ENCODE measurements at places on chromosomes 16 and 17.

GRCh38 chr17:42282478-42283080, 5.7 kb upstream of the STAT5A start:
- DNase-seq: no peak

DNA sequence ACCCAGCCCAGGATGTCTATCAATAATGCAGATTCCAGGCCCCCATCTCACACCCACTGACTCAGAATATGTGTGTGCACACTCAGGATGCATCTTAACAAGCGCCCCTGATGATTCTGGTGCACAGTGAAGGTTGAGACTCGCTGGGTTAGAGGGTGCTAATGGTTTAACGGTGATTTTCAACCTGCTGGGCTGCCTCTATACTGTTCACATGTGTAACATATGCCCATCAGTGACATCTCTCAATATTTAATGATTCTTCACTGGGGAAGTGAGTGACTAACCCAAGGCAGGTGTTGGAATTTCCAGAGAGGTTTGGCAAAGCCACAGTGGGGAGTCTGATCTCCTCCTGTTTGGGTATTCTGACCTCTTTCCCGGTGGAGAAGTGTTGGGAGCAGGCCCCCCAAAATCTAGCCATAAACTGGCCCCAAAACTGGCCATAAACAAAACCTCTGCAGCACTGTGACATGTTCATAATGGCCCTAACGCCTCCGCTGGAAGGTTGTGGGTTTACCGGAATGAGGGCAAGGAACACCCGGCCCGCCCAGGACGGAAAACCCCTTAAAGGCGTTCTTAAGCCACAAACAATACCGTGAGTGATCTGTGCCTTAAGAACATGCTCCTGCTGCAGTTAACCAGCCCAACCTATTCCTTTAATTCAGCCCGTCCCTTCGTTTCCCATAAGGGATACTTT, 4.1 kb upstream of the DOC2B start:
- no peak for DNase-seq

GRCh38 chr17:78000341-78000740, 41.8 kb downstream of the TNRC6C start:
- DNase-seq: no peak

DNA sequence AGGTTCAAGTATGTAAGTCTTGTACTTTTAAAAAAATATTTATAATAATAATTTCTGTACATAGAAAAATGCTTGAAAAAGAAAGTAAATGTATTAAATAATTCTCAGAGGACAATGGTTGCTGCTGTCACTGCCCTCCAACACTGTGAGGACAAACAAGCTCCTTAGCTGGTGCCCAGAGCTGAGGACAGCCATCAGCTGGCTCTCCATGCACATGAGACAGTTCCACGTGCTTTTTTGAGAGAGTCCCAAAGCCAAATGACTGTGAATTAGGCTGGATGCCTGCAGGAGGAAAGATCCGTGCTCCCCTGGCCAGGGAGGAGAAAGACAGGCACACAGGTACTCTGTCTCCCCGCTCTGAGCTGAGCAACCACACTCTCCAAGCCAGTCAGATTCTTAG, 115.5 kb upstream of the IRX5 start:
- DNase-seq: no peak

DNA sequence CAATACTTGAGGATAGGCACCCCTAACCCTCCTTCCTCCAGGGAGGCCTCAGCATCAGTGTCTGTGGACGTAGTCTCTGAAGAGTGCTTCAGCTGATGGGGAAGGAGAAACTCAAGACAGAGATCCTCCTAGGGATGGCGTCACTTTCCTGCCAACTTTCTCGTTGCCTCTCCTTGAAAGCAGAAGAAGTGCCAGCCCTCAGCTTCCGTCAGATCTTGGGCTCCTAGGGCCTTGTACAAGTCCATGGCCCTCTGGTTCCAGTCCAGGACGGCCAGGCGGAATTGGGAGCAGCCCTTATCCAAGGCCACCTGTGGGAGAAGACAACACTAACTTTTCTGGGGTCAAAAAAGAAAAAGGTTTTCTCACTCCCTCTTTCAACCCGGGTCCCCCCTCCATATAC, 1.3 kb downstream of the SAT2 start:
- DNase-seq: no peak

DNA sequence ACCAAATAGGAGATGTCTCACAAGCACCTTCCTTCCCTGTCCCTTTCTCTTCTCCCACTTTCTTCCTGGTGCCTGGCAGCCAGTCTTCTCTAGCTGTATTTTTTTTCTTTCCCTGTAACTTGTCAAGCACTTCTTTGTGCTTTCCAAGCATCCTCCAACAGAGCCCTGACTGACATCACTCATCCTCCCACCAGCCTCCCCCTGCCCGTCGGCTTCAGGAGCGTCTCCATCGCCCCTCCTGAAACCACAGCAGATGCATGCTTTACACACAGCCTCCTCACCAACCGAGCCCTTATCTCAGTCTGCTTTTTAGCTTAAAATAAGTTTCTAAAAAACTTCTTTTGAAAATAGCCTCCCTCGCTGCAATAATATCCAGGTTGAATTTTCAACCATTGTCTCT, 268.7 kb upstream of the CDH5 start:
- no peak for DNase-seq

DNA sequence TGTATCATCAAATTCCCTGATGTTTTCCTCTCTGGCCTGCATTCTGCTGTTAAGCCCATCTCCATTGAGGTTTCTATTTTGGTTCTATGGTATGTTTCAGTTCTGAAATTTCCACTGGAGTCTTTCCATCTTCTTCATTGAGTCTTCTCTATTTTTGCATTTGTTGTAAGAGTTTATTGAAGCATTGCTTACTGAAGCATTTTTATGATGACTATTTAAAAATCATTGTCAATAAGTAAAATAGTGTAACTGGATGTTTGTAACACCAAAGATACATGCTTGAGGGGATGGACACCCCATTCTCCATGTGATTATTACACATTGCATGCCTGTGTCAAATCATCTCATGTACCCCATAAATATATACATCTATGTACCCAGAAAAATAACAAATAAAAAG, 8.6 kb downstream of the KRT40 start:
- no peak for DNase-seq

DNA sequence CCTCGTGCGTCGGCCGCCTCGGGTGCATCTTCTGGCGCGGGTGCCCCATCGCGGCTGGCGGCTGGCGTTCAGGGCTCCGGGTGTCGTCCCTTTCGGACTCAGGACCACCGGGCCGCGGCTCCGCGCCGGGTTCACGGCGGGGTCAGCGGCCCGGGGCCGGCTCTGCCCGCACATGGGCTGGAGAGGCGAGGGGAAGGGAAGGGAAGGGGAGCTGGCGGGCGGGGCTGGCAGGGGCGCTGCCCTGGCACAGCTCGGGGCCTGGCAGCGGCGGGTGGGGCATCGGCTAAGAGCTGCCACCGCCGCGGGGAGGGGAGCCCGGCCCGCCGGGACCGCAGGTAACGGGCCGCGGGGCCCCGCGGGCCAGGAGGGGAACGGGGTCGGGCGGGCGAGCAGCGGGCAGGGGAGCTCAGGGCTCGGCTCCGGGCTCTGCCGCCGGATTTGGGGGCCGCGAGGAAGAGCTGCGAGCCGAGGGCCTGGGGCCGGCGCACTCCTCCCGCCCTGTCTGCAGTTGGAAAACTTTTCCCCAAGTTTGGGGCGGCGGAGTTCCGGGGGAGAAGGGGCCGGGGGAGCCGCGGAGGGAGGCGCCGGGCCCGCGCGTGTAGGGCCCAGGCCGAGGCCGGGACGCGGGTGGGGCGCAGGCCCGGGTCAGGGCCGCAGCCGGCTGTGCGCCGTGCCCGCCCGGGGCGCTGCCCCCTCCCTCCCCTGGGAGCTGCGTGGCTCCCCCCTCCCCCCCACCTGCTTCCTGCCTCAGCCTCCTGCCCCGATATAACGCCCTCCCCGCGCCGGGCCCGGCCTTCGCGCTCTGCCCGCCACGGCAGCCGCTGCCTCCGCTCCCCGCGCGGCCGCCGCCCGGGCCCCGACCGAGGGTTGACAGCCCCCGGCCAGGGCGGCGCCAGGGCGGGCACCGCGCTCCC, 646 bp downstream of the HIC1 start:
- DNase-seq: no peak

DNA sequence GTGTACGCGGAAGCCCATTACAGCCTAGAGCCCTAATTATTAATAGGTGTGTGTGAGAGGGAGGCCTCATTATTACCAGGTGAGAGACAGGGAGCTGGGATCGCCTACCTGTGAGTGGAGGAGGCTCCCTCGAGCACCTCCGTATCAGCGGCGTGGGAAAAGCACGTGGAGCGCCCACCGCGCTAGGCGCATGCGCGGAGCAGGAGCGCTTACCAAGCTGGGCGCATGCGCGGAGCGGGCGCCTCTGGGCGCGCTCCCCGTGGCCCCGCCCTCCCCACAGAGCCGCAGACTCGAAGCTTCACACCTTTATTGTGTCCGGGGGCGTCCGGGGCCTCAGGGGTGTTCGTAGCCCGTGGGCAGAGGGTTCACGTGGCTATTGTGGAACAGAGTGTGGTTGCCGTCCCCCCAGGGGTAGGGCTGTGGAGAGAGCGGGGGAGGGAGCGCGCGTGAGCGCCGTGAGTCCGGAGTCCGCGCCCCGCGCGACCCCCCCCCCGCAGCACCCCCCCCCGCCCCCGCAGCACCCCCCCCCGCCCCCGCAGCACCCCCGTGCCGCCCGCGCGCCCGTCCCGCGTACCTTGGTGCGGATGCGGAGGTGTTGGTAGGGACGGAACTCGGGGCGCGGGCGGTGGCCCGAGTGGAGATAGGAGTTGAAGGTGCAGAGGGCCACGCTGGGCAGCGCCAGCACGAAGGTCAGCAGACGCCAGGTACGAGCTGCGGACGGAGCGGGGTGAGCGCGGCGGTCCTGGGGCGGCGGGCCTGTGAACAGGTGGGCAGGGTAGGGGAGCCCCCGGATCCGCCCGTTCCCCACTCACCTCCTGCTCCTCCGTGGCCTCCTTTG, 500 bp downstream of the COX6A2 start:
- no peak for DNase-seq

DNA sequence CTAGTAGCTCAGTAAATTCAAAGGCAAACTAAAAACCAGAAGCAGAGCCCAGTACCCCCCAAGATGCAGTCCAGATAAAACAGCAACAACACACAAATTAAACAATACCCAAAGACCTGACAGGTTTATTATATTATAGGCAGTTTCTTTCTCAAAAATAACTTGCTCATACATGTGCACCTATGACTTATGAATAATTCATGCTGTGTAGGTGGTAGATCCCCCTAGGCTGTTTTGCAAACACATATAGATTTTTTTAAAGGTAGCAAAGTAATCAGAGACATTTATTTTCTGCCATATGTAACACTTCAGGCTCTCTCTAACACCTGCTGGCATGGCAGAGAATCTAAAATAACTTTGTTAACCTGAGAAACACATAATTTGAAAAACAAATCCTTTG, 27.2 kb downstream of the CACNG1 start:
- no peak for DNase-seq

- DNase-seq: no peak
Observed at GRCh38 chr17:40604327-40605080, 39.2 kb upstream of the CCR7 start.

DNA sequence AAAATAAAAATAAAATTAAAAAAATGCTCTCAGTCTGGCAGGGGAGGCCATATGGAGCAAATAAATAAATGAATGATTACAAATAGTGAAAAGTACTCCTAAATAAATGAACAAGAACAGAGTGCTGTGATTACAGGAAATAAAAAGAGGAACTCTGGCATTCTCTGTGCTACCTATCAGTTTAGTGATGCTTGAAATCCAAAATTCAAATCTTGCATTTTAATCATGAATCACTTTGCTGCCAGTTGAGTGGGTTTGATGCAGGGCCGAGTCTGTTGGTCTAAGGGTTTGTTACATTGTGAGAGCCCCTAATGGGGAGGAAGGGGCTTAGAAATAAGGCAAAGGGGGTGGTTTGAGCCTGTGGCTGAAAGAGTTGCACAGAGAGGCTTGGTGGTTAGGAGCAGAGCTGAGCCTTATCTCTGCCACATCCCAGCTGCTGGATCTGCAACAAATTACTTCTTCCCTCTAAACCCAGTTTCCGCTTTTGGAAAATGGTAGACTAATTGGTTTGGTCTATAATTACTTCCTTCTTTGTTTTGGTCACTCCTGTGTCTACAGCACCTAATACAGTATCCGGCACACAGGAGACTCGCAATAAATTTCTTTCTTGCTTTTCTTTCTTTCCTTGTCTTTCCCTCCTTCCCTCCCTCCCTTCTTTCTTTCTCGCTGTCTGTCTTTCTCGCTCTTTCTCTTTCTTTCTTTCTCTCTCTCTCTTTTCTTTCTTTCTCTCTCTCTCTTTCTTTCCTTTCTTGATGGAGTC, 6.3 kb upstream of the ABCC1 start:
- no peak for DNase-seq

DNA sequence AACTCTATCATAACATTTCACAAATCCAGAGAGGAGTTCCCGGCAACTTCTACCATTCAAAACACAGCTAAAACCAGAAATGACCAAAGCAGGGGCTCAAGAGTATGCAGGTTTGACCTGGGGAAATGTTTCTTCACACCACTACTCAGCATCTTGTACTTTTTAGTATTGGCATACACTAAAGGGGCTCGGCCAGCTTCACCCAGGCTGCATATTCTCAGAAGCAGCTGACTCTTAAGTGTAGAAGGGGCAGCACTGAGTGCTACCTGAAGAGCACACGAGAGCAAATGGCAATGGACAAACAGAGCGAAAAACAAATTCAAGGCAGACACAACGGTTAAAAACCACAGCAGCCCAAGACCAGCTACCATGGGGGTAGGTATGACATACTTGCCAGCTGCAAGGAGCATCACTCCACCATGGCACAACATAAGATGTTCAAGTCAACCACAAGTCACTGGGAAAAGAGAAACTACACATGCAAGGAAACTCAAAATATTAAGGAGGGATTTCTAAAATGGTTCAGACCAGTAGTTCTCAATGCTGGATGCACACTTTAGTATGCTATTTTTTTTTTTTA, 34.4 kb downstream of the N4BP1 start:
- DNase-seq: no peak

DNA sequence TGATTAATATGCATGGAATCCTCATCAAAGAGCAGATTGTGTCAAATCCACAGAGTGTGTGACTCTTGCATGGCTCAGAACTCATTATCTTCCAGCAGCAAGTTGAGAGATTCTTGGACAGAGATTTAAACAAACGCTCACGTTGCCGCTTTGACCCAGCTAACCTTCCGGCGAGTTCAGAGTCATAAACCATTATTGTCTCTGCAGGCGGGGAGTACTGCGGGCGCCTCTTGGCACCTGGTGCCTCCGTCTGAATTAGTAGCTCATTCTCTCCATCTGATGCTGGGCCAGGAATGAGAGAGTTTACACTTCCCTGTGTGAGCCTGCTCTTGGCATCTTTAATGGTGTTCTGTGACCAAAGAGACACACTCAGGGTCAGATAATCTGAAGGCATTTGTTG, 138.6 kb upstream of the WSCD1 start:
- DNase-seq: no peak

- no peak for DNase-seq
Observed at GRCh38 chr16:85314512-85314971, 202.3 kb upstream of the CIBAR2 start.

DNA sequence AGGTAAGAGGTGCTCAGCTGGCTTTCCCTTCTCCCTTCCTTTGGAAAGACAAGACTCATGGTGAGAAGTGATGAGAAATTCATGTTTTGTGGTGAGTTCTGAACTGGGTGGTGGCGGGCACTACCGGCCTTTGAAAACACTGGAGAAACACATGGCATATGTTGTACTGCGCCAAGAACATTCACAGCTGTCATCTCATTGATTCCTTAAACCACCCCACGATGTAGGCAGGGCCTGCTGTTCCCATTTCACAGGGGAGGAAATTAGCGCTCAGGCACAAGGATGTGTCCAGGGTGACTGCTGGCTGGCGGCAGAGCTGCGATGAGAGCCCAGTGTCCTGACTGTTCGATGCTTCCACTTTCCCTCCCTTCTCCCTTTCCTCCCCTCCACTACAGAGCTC, 1.6 kb upstream of the DOC2B start:
- DNase-seq: no peak
